ENCODE measurements at places on chromosomes 12 and 14.

DNA sequence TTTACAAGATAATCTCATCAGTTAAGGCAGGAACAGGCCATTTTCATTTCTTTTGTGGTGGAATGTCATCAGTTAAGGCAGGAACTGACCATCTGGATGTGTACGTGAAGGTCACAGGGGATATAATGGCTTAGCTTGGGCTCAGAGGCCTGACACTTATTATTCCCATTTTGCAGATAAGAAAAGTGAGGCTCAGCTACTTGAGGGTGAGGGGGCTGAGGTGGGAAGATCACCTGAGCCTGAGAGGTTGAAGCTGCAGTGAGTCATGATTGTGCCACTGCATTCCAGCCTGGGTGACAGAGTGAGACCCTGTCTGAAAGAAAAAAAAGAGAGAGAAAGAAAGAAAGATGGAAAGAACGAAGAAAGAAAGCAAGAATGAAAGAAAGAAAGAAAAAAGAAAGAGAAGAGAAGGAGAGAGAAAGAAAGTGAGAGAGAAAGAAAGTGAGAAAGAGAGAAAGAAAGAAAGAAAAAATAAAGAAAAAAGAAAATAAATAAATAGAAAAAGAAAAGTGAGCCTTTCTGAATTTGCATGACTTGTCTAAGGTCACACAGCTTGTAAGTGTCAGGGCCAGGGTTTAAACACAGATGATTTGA is 142.0 kb downstream of the TMEM30B start:
- no peak for DNase-seq

GRCh38 chr12:109946505-109946904 is 46.4 kb downstream of the TCHP start:
- DNase-seq, result no peak

- no peak for DNase-seq
Measured at GRCh38 chr14:24095271-24096068, 1.4 kb downstream of the PCK2 start.

GRCh38 chr14:81070511-81070910 is 115.1 kb downstream of the TSHR start:
- no peak for DNase-seq

DNA sequence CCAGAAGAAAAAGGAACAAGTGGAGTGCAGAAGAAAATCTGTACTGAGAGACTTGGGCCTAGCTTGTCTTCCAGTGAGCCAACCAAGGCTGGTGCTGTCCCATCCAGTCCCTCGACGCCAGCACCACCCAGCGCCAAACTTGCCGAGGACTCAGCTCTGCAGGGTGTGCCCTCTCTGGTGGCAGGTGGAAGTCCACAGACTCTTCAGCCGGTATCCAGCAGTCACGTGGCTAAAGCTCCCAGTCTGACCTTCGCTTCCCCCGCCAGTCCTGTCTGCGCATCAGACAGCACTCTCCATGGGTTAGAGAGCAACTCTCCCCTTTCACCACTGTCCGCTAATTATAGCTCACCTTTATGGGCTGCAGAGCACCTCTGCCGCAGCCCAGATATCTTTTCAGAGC is 15.6 kb downstream of the CIPC start:
- no peak for DNase-seq

GRCh38 chr14:85535321-85535720 is 5.4 kb downstream of the FLRT2 start:
- DNase-seq, result no peak

GRCh38 chr12:42968426-42968825 is 378.9 kb upstream of the PRICKLE1 start:
- DNase-seq, result no peak

- no peak for DNase-seq
Measured at GRCh38 chr12:129162805-129163204, 309.5 kb downstream of the GLT1D1 start.

DNA sequence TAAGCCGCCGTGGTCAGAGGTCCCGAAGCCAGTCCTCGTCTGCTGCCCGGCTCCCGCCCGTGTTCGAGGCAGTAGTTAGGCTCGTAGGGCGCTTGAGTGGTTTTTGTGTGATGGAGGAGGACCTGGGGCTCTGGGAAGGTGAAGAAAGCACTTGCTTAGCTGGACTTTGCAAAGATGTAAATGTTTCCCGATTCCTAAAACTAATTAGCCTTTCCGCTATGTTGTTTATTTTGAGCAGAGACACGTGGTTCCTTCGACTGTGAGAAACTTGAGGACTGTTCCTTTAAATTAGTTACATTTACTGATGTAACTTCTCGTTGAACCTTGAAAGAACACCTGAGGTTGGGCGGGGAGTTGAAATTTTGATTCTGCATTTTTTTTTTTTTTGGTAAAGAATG is 33.9 kb downstream of the MIA2 start:
- no peak for DNase-seq

DNA sequence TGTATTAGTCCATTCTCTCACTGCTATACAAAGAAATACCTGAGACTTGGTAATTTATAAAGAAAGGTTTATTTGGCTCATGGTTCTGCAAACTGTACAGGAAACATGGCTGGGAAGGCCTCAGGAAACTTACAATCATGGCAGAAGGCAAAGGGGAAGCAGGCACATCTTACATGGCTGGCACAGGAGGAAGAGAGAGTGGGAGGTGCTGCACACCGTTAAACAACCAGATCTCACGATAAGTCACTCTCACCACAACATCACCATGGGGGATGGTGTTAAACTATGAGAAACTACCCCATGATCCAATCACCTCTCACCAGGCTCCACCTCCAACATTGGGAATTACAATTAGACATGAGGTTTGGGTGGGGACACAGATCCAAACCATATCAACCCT is 191.8 kb upstream of the PLXNC1 start:
- no peak for DNase-seq

DNA sequence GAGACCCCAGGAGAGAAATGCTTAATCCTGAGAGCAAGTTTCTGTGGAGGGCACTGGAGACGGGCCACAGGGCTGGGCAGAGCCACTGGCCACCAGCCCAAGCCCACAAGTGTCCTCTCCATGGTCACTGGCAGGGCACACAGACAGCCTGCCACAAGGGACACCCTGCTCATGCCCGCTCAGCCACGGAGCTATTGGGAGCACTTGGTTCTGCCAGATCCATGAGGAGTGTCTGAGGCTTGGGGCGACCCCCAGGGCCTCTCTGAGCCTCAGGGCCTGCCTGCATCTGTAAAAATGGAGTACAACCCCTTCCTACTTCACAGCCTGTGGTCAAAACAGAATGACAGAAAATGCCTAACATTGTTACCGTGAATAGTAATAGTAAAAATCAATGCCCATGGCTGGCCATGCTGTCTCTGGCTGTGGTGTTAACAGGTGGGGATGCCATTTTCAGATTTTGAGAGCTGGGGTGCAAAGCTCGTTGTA is 3.2 kb downstream of the PGF start:
- no peak for DNase-seq

DNA sequence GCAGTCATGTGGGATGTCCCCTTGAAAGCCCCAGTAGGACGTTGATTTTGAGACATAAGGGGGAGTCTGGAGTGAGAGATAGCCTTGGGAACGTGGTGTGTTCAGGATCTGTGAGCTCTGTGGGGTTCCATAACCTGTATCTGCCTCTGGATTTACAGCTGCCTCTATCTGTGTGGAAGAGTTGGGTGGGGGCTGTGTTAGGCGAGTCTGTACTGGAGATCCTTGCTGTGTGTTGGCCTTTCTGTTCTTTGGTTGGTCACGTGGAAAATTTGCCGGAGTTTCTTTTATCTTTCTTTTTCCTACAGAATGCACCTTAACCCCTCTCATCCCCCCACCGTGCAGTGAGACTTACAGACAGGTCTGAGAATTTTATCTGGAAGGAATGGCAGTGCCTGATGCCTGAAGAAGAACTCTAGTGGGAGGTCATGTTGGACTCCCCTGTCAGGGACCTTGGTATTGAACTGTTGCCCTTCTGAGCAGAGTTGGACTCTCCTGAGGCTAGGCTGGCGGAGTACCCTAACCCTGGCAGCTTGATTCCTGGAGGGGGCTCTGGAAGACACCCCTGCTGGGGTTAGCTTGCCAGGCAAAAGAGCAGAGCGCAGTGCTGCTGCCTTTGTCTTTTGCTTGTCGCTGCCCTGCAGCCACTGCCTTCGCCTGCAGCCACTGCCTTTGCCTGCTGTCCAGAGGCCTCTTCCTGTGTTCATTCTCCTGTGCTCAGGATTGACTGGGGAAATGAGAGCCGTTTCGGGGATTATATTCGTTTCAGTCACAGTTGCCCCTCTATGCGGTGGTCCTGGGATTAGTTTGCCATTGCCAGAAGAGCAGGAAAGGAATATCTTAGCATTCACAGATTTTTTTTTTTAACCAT is 34.1 kb downstream of the ZNF664 start:
- DNase-seq, result no peak

DNA sequence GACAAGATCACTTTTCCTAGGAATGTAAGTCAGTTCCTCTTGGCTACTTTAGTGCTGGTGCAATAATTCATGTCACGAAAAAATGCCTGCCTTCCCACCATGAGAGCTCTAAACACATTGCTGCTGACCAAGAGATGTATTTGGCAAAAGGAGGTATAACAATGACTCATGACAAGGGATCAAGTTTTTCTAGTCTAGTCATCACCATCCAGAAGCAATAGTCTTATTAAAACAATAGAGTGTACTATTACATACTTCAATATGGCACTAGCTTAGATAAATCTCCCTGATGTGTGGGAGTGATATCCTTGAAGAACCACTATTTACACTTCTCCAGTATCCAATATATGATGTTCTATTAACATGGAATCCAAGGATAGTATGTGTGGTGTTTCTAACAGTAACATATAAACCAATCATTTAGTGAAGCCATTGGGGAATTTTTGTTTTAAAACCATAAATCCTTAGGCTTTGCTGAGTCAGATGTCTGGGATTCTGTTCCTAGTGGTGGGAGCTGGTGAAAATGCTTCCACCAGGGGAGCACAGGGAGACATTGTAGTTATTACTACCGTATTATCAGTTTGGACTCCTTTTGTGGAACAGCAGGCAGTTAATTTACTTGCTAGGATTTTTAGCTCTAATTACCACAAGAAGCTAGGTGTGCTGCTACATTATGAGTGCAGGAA is 1387.5 kb downstream of the LRFN5 start:
- DNase-seq, result no peak

- DNase-seq, result no peak
Measured at GRCh38 chr12:54134395-54134794, 54.4 kb downstream of the SMUG1 start.

DNA sequence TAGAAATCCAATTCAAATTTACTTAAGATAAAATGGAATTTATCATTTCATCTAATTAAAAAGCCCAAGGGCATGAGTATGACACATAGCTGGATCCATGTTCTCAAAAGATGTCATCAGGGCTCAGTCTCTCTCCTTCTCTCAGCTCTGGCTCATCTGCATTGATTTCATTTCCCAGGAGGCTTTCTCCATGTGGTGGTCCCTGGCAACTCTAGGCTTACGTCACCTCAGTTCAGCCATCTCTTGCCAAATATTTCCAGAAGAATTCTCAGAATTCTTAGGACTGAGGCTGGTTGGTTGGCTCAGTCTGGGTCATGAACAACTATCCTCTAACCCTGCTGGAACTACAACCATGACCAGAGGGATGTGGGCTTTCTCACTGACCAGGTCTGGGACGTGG is 65.3 kb downstream of the FOS start:
- no peak for DNase-seq

- DNase-seq, result no peak
Measured at GRCh38 chr14:78010688-78011087, 159.5 kb upstream of the NRXN3 start.

GRCh38 chr12:69934011-69934410 is 109.0 kb downstream of the MYRFL start:
- DNase-seq, result no peak

DNA sequence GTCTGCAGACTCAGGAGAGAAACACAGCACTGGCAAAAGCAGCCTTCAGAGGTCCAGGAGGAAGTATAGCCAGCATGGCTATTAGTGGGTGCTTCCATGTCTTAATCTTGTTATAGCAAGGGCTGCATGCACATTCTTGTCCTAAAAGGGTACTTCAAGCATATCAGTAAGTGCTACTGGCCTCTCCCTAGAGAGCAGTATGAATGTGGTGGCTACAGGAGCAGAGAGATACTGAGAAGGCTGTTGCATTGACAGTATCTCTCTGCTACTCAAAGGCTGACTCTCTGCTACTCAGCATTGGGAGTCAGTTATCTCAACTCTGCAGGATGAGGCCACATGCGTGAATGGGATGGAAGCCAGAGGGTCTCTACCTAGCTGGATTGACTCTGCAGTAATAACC is 2.0 kb downstream of the GARIN6 start:
- DNase-seq, result no peak

GRCh38 chr14:84575681-84576080 is 954.3 kb upstream of the FLRT2 start:
- no peak for DNase-seq

DNA sequence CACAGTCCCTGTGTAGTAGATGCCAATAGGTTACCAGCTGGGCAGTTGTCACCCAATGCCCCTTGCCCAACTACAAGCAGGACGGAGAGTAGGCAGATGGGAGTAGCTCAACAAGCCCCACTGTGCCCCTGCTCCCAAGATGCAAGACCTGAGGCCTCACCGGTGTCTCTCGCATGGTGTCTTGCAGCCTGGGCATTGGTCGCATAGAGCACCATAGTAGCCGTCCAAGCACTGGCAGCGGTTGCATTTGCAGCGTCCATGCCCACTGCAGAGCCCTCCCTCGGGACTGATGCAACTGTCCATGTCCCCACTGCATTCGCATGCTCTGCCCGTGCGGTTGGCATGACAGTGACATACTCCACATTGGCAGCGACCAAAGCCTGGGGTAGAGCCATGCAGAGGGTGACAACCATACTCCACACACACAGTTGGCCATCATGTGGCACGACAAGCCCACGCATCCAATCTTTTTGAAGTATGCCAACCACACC is 11.9 kb upstream of the CSAD start:
- DNase-seq, result no peak

DNA sequence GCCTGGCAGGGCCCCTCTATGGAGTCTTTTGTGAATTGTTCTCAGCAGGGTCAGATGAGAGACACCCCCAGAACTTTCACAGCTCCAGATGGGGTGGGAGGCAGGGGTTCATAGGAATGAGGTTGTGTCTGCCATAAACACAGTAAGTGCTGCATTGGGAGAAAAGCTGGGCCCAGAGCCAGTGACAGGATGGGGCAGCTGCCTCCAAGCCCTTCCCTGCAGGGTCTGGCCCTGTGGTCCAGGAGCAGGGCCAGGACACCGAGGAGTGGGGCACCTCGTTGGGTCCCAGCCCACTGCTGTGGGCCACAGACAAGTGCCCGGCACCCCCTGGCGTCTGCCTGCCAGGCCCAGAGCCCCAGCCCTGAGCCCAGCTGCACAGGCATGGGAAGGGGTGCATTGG is 13.3 kb downstream of the INF2 start:
- no peak for DNase-seq
